ENCODE measurements at places on chromosomes 16 and 17.

GRCh38 chr16:49855280-49855821, 561 bp downstream of the ZNF423 start:
- DNase-seq, result peak; percentile 65

DNA sequence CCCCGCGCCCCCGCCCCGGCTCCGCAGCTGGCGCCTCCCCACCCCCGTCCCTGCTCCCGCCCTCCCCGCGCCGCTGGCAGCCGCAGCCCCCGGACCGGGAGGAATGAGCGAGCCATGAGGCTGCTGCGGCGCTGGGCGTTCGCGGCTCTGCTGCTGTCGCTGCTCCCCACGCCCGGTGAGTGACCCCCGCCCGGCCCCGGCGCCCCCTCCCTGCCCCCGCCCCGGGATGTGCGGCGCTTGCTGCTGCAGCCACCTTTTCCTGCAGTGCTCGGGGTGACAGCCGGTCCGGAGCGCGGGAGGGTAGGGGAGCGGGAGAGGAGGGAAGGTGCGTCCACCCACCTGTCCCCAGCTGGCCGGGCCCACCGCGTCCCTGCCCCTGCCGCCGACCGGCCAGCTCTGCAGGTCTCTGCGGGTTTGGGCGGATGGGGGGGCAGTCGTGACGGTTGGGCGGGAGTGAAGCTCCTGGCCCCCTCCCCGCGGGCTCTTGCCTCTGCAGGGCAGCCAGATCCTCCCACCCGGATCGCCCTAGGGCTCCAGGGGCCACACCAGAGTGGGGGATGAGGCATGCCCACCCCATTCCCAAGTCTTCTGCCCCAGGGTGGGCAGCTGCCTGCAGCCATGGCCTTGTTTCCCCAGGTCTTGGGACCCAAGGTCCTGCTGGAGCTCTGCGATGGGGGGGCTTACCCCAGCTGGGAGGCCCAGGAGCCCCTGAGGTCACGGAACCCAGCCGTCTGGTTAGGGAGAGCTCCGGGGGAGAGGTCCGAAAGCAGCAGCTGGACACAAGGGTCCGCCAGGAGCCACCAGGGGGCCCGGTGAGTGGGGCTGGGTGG, 513 bp downstream of the ADAM11 start:
- DNase-seq, result no peak

- DNase-seq, result no peak
Measured at GRCh38 chr17:14310101-14310500, 9.2 kb downstream of the HS3ST3B1 start.

- DNase-seq, result no peak
Measured at GRCh38 chr17:14205992-14206461, 30.6 kb downstream of the CDRT15 start.

DNA sequence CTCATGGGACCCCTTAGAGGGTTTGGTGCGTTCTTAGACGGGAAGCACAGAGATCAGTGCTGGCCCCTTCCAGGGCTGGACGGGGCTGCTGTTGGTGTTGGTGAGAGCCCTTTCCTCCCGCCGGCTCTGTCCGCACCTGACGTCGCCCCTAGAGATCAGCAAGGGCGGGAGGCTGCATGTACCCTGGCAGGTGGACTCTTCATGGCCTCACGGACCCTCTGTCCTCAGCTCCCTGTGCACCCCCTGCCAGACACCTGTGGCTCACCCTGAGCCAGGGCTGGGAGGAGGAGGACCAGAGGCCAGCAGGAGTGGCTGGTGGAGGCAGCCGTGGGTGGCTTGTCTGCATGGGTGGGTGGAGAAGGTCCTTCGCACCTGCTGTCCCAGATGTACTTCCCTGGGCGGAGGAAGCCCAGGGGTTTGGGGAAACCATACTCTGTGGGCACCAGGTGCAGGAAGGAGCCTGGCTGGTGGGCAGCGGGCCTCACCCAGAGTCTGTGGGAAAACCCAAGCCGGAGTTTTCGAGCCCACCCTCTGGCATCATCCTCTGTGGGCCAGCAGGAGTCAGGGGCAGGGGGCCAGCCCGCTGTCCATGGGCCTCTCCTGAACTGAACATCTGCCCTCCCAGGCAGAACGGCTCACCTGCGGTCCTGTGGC, 348.6 kb downstream of the SEC14L1 start:
- no peak for DNase-seq

GRCh38 chr17:36196131-36196486, 449 bp downstream of the CCL3L1 start:
- DNase-seq, result no peak

- DNase-seq, result no peak
Measured at GRCh38 chr16:78967948-78968347, 632.6 kb downstream of the MAF start.

DNA sequence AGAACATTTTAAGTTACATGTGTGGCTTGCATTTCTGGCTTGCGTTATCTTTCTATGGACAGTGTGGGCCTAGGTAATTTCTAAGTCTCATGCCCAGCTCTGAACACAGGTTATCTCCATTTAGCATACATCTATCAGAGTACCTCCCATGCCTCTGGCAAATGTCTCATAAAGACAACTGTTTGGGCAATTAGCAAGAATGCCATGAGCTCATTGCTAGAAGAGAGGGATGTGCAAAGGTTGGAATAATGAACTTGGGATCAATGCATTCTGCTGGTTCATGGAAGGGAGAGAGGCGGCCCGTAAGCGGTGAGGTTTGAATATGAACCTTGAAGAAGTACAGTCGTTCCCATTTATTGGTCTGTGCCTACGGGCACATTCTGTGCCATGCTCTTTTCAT, 14.4 kb downstream of the SYT17 start:
- DNase-seq, result no peak

GRCh38 chr17:65008882-65009281, 47.7 kb downstream of the GNA13 start:
- no peak for DNase-seq

DNA sequence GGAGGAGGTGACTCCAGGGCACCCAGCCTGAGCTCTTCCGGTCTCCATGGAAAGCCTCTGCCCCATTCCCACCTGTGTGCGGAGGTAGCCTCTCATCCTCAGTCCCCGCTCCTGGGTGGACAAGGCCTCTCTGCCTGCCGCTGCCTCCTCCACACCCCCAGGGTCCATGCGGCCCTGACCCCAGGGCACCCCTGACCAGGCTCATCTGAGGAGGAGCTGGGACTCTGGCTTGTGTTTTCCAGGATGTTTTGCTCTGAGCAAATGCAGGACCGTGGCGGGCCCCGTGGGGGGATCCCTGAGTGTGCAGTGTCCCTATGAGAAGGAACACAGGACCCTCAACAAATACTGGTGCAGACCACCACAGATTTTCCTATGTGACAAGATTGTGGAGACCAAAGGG, 6.9 kb downstream of the CD300A start:
- no peak for DNase-seq

GRCh38 chr17:80652756-80653330, 108.2 kb downstream of the RPTOR start:
- DNase-seq, result no peak

GRCh38 chr17:69333561-69333960, 6.6 kb upstream of the ABCA5 start:
- DNase-seq, result no peak

- DNase-seq, result no peak
Measured at GRCh38 chr16:71282943-71283342, 6.3 kb downstream of the CMTR2 start.

GRCh38 chr16:84096447-84097005, 20.2 kb downstream of the MBTPS1 start:
- DNase-seq, result no peak

- DNase-seq, result no peak
Measured at GRCh38 chr16:26175944-26176343, 484.2 kb downstream of the HS3ST4 start.

GRCh38 chr16:20300312-20301097, 26.8 kb downstream of the GP2 start:
- DNase-seq, result peak; percentile 64

DNA sequence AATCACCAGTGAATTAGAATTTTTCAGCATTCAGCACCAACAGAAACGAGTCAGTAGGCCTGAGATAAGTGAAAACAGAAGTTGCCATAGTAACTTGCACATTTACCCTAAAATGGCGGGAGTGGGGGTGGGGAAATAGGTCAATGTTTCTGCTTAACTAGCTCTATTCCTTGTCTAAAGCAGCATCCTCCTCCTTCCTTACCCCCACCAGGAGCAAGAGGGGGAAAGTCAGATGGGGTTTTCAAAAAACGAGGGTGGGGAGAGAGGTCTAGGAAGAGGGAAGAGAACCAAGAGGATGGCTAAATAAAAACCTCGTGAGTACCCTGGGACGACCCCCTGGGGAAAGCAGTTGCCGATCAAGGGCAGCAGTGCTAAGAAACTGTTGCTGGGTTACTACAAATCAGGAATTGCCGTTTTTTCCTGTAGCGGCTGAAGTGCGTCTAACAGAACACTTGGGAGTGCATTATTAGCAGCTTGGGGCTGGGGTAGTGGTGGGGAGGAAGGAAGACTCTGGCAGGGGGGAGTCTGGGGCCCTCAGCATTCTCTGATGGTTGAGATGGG, 34.4 kb upstream of the MNT start:
- DNase-seq, result no peak

DNA sequence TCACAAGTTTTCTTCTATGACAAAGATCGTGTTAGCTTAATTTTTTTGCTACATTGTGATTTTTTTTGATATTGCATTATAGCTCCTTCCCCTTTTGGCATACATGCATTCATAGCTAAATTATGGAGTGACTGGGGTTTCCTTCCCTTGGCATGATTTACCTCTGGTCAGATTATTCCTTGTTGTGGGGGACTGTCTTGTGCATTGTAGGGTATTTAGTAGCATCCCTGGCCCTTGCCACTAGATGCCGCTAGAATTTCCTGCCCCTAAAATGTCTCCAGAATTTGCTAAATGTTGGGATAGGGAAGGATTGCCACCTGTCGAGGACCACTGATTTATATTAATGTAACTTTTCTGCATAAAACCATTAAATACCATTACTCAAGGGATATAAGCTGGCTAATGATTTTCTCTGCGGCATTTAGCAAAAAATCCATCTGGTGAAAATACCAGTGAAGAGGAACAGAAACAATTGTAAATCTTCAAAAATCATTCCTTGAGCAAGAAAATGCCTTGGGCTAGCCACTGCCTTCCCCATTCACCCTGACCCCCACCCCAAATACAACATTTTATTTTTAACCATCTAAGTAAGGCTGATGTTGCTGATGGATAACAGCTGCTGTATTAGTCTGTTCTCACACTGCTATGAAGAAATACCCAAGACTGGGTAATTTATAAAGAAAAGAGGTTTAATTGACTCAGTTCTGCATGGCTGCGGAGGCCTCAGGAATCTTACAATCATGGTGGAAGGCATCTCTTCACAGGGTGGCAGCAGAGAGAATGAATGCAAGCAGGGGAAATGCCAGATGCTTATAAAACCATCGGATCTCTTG, 195.2 kb downstream of the MAP2K6 start:
- peak; percentile 53 for DNase-seq

DNA sequence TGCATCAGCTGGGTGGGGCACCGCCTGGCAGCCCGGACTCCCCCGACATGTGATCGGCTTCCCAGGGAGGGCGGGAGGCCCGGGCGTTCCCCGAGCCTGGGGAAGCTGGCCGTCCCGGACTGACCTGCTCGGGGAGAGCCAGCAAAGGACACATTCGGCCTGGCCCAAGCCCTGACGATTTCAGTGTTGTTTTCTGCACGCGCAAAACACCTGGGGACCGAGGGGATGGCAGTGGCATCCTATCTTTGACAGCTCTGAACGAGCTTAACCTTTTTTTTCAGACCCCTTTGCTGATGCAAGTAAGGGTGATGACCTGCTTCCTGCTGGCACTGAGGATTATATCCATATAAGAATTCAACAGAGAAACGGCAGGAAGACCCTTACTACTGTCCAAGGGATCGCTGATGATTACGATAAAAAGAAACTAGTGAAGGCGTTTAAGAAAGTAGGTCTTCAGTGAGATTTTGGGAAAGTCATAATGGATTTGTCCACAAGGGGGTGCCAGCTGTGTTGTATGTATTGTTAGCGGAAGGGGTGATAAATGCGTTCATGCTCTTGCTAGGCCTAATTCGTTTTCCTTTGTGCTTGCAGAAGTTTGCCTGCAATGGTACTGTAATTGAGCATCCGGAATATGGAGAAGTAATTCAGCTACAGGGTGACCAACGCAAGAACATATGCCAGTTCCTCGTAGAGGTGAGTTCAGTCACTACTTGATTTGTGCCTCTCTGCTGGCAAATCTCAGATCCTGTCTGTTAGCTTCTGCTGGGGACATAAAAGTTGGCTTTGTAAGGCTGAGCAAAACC, 1.0 kb downstream of the EIF1 start:
- DNase-seq, result peak; percentile 82

- no peak for DNase-seq
Measured at GRCh38 chr16:81492965-81493754, 48.6 kb downstream of the CMIP start.

GRCh38 chr16:57084257-57084770, 8.1 kb upstream of the CPNE2 start:
- DNase-seq, result peak; percentile 91

GRCh38 chr17:29968271-29968670, 26.8 kb downstream of the EFCAB5 start:
- DNase-seq, result peak; percentile 35

- DNase-seq, result no peak
Measured at GRCh38 chr17:73705594-73705993, 61.3 kb upstream of the SDK2 start.

GRCh38 chr16:10992797-10993196, 48.4 kb downstream of the CLEC16A start:
- peak; percentile 63 for DNase-seq

DNA sequence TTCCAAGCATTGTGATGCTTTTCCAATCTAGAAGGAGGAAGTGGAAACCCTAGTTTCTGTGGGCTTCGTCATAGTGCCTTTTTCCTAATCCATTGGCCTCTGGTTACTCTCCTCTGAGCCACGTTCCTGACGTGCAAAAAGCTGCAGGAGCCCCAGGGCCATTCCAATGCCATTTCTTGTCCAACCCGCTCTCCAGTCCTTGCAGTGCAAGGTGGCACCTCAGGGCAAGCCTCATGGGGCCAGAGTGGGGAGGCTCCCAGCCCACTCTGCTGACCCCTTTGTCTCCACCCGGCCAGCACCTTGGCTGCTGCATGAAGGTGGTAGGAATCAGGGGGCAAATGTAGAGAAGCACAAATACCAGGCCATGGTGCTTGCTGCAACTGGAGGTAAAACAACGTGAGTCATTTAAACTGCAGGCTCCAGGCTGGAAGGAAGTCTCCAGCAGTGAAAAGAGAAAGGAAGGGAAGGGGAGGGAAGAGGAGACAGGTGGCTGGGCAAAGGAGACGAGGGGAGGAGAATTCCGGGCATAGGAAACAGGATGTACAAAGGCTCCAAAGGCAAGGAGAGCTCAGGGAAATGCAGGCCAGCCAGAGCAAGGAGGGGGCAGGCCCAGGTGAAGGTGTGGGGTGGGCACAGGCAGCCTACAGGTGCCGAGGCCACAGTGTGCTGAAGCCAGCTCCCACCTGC, 168.2 kb upstream of the TNRC6C start:
- no peak for DNase-seq

GRCh38 chr17:56914581-56915273, 878 bp upstream of the TRIM25 start:
- DNase-seq, result no peak

GRCh38 chr17:72471296-72471695, 350.5 kb downstream of the SOX9 start:
- DNase-seq, result no peak

DNA sequence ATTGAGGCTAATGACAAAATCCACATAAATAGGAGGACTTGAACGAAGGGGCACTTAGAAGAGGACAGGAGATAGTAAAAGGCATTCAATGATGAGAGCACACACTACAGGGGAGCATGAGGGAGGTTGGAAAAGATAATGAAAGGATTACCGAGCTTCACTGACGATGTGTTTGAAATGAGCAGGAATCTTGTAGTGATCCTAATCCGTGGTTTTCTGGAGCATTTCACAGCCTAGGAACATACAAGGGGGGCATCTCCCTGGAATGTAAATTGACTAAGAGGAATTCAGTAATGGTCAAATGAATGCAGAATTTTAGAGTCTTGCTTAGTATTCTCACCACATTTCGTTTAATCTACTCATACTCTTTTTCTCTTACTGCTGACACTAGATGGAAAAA, 5.2 kb downstream of the ATMIN start:
- DNase-seq, result no peak
